ENCODE measurements at places on chromosomes 7 and 10. TPM values are rescaled to one million over a fixed set of nuclear protein-coding genes. Genes with fewer than 3 reads are reported as not detected.
A peak's percentile ranks its signal among the peaks of the same experiment; 100 is the strongest.

DNA sequence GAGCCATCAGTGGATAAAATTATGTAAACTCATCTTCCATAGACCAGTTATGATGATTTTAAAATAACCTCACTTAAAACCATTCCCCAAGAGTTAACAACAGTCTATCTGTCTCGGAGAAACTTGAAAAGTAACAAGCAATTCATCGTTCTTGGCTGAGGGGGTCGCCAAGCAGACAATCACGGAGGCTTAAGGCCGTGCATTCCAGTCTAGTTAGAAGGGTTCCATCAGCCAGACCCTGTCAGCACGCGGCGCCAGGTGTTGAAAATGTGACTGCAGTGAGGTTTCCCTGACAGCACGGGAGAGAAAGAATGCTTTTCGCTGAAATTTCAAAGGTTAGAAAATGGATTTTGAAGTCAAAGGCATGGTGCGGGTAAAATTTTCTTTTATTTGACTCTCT is 1025.0 kb upstream of the CELF2 start:
- peak; percentile 41 for DNase-seq

GRCh38 chr7:42152329-42153205 is 84.4 kb downstream of the GLI3 start:
- peak; percentile 52 for DNase-seq

DNA sequence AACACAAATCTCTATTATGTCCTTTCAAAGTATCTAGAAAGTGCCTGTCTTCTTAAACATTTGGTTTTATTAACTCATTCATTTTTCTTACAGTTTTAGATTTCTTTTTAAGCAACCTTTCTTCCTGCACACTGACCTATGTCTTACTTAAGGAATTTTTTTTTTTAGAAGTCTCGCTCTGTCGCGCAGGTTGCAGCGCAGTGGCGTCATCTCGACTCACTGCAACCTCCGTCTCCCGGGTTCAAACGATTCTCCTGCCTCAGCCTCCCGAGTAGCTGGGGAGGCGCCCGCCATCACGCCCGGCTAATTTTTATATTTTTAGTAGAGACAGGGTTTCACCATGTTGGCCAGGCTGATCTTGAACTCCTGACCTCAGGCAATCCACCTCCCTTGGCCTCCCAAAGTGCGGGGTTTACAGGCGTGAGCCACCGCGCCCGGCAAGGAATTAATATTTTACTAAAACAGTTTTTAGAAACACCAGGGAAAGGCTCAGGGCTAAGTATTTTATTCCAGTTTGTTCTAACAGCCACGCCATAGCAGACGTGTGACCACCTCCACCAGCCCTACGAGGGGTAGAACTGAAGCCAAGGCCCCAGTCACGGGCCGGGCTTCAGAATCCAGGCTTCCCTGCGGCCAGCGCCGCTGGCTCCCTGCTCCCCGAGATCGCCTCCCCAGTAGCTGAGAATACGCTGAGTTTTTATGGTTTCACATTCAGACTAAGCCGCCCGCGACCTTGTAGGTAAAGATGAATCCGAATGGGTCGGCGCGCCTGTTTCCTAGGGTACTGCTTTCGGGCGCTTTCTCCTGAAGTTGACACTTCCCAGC is 941 bp upstream of the LUC7L2 start:
- peak; percentile 27 for DNase-seq

- DNase-seq = no peak
Observed at GRCh38 chr10:49151025-49151445, 17.2 kb upstream of the FAM170B start.

- no peak for DNase-seq
Observed at GRCh38 chr10:123577921-123578461, 88.2 kb upstream of the GPR26 start.

GRCh38 chr7:82044497-82045080 is 274.7 kb upstream of the HGF start:
- peak; percentile 81 for DNase-seq

DNA sequence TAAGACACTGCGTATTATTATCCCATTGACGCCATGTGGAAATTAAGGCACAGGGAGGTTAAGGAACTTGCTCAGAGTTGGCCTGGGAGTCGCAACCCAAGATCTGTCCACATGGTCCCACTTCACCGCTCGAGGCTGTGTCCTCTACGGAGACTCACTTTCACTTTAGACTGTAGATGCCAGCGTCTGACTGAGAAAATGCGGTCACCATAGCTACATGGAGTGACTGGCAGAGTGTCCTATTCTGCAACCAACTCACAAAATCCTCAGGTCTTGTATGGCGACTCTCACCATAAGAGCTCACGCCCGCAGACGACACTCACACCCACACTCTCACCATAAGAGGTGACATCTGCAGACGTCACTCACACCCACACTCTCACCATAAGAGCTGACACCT is 257.9 kb downstream of the PTPRN2 start:
- no peak for DNase-seq

DNA sequence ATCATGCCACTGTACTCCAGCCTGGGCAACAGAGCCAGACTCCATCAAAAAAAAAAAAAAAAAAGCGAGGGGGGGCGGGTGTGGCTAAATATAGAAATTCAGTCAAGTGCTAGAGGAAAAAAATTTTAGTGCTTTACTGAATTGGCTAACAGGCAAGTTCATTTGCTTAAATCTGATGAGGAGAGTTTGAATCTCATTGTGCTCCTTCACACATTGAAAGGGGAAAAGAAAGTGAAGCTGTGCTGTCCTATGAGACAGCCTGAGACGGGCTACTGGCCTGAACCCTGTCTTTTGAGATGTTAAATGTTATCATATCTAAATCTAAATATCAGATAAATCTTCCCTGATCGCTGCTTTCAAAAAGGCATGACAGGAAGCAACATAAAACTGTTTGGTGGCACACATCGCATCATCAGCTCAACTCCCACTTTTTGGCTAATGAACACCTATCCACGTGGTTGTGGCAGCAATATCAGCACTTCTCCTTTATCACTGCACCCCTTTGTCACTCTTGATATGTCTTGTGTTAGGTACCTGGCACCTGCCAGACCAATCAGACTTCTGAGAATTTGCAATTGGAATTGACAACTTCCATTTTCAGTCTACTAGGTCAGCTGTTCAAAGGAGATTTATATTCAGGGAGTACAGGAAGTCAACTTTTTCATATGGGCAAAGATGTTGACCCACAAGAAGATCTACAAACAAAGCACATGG is 14.0 kb upstream of the IFIT1B start:
- DNase-seq = no peak

DNA sequence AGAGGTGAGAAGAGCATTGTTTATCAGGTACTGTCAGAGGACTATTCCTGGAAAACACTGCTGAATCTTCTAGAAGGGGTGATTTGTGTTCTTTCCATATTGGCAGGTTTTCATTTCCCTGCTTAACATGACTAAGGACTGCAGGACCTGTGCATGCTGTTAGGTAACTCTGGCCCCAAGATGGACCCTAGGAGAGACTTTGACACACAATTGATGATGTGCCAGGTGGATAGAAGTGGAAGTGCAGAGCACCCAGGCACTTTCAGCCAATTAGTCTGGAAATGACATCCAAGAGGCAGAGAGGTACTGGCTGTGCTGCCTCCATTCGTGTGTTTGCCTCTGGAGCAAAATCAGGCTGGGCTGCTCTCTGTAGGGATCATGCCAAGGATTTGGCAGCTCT is 496.3 kb upstream of the GALNT17 start:
- DNase-seq = no peak

GBX1 gene
- 0.59 TPM for polyA plus RNA-seq

LIPM gene
- polyA plus RNA-seq = not detected

SPDYE5 gene
- 4.3 TPM for polyA plus RNA-seq

OR2A42 gene
- polyA plus RNA-seq = 0.36 TPM
